Neural progenitor cell (in vitro differentiated cells): ENCODE measurements at places on chromosomes 3 and 15. TPM values are rescaled to one million over a fixed set of nuclear protein-coding genes. Genes with fewer than 3 reads are reported as not detected.

- no peaks in the 10 kb centered on the region for H3K36me3 ChIP-seq
- H3K27ac ChIP-seq, result no peak overlapping the region
- peaks cover 52% of the 10 kb centered on the region for H3K27me3 ChIP-seq
- peak; percentile 68 for DNase-seq
Measured at GRCh38 chr15:84600331-84600686, 500 bp upstream of the ZSCAN2 start.

DNA sequence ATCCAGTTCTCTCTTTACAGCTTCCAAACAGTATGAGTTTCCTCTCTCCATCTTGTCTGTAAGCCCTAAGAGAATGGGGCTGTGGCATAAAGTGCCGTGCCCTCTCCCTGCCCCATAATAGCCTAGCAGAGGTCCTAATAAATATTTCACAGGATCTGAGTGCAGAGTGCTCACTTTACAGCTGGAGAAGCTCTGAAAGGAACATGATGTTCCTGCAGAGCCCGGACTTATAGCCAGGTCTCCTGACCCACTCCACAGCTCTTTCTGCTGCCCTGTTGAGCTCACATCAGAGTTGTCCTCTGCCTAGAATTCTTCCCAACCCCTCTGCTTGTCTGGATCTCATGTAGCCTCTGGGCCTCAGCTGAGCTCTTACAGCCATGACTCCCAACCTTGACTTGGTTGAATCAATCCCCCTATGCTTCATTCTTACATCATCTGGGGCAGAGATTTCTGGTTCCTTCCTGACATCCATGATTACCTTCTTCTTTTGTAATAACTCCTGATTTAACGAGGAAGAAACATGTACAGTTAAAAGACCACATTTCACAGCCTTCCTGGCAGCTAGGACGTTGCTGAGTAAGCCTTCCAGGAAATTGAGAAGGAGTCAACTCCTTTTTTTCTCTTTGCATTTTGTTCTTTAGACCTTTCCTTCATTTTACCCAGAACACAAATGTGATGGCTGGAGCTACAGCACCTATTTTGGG is 135.3 kb downstream of the RPLP1 start:
- H3K4me3 ChIP-seq, result no peak overlapping the region
- H3K27me3 ChIP-seq, result no peaks in the 10 kb centered on the region
- no peaks in the 10 kb centered on the region for H3K36me3 ChIP-seq
- H3K27ac ChIP-seq, result no peak overlapping the region
- H3K4me1 ChIP-seq, result no peaks in the 10 kb centered on the region

DNA sequence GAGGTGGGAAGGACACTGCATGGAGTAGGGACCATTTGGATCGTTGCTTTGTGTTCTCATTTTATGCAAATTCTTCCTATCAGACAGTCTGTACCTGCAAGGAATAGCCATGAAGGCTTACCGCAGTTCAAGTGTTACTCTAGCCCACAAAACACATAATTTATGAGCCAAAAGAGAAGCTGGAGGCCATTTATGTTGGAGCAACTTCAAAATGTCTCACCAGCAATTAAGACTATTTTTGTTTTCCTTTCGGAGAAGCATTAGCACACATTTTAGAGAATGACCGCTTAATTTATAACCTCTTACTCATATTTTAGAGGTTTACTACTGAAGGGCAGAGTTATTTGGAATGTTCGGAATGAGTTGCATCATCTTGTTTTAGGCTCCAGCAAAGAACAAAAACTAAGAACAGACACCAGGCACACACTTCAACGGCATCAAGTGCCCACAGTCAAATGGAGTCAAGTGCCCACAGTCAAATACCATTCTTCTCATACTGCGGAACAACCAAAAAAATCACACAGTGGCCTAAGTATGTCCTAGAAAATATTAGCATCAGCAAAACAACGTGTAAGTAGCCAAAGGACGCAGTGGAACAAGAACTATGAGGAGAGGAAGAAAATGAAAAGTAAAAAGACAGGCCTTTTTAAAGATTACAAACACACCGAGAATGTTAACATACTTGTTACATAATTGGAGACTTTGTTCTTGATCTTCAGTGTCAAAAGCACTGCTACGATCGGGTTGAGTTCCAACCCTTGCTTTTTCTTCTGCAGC is 17.5 kb upstream of the GOLGA8J start:
- no peak overlapping the region for H3K27ac ChIP-seq
- no peak overlapping the region for H3K4me3 ChIP-seq
- no peaks in the 10 kb centered on the region for H3K27me3 ChIP-seq
- H3K4me1 ChIP-seq, result peaks cover 5% of the 10 kb centered on the region
- H3K36me3 ChIP-seq, result no peaks in the 10 kb centered on the region
- DNase-seq, result no peak

The PLAAT1 gene
- total RNA-seq, result 4.9 and 5.0 TPM in 2 replicates

The ACP3 gene
- not detected in 2 replicates for total RNA-seq

DNA sequence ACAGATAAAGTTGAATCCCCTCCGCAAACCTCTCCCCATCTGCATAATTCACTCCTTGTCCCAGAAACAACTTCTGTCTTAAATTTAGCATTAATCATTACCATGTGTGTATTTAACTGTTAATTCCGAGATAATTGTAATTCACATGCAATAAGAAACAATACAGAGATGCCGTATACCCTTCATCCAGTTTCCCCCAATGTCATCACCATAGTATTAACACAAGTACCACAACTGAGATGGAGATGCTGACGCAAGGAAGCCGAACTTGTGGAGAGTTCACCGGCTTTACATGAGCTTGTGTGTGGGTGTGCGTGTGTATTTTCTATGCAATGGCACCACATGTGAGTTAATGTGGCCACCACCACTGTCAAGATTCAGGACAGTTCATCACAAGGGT is 39.6 kb upstream of the SEC13 start:
- no peak overlapping the region for H3K4me3 ChIP-seq
- DNase-seq, result no peak
- no peaks in the 10 kb centered on the region for H3K36me3 ChIP-seq
- H3K27me3 ChIP-seq, result no peaks in the 10 kb centered on the region
- H3K27ac ChIP-seq, result no peak overlapping the region

The DNAH1 gene
- 0.80 and 2.1 TPM in 2 replicates for total RNA-seq

DNA sequence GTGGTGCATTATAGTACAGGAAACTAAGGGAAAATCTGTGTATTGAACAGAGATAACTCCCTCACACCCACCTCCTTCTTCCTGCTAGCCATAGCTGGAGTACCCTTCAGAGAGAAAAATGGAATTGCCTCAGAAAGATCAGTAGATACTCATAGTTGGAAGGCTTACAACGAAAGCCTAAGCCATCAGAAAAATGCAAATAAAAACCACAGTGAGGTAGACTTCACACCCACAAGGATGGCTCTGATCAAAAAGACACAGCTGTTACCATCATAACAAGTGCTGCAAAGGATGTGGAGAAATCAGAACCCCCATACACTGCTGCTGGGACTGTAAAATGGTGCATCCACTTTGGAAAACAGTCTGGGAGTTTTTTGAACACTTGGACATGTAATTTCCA is 7.4 kb upstream of the DLG1 start:
- H3K27ac ChIP-seq, result no peak overlapping the region
- H3K4me1 ChIP-seq, result peaks cover 11% of the 10 kb centered on the region
- DNase-seq, result no peak
- no peaks in the 10 kb centered on the region for H3K36me3 ChIP-seq
- H3K4me3 ChIP-seq, result no peak overlapping the region
- no peaks in the 10 kb centered on the region for H3K27me3 ChIP-seq

DNA sequence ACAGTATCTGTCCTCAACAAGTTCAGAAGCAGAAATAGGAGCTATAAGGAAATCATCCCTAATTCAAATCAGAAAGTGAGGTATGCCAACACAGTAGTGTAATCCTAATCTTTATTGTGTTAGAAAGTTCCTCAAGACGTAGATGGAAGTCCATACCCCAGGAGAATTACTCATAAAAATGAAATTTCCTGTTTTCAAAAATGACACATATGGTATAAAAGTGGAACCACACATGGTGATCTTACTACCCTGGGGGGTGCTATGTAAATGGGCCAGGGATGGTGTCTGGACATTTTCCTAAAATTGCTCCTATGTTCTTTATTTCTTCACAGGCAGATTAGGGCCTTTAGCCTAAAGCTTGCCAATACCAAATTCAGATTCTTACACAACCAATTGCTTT is 204.1 kb downstream of the ARRDC4 start:
- H3K27me3 ChIP-seq, result no peaks in the 10 kb centered on the region
- no peak overlapping the region for H3K27ac ChIP-seq
- H3K4me1 ChIP-seq, result no peaks in the 10 kb centered on the region
- no peak for DNase-seq

DNA sequence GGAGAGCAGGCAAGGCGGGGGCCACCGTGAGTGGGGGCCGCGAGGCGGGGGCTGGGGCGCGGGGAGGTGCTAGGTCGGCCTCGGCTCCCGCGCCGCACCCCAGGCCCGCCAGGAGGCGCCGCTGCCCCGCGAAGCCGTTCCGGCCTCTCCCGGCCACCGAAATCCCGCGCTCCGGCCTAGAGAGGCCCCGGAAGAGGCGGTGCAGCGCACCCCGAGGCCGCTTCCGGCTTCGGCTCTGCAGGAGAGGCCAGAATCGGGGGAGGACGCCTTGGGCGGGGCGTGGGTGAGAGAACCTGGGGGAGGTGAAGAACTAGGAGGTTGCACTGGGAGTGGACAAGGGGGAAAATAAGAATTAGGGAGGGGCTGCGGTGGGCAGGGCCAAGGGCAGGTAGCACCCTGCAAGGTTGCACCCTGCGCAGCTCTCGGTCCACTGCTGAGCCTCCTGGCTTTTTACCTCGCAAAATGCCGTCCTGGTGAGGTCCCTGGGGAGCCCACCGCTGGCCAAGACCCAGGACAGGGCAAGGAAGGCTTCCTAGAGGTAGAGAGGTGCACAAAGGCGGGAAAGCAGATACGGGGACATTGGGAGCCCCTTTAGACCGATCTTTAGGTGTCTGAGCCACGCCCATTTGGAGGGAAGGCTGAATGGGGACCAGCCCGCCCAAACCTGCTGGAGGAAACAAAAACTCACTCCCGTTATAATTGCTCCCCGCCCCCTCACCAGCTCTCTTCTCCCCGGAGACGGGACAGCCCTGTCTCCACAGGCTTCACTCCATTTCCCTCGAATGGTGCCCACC is 8.4 kb upstream of the GNAI2 start:
- peaks cover 16% of the 10 kb centered on the region for H3K27me3 ChIP-seq
- H3K36me3 ChIP-seq, result no peaks in the 10 kb centered on the region
- H3K27ac ChIP-seq, result peak overlapping the region; percentile 90

DNA sequence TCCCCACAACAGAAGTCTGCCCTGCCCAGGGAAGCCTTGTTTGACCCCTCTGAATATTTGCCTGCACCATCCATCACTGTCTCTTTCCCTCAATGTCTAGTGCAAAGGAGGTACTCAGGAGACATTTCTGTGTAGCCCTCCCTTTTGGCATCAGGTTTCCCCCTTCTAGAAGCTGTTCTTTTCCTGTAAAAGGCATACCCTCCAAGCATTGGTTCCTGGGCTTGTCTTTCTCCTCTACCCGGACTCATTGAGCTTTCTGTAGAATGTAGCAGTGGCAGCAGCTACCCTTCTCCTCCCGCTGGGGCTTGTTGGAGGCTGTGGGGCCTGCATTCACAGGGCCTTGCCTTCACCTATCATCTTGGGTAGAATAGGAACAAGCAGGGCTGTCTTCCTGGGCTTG is 63.5 kb downstream of the CTDSPL start:
- H3K27ac ChIP-seq, result no peak overlapping the region
- DNase-seq, result no peak
- no peak overlapping the region for H3K4me3 ChIP-seq
- peaks cover 6% of the 10 kb centered on the region for H3K4me1 ChIP-seq

GRCh38 chr3:58101499-58102389 is 93.5 kb downstream of the FLNB start:
- no peak for DNase-seq
- no peaks in the 10 kb centered on the region for H3K36me3 ChIP-seq
- no peaks in the 10 kb centered on the region for H3K4me1 ChIP-seq
- H3K4me3 ChIP-seq, result no peak overlapping the region
- no peaks in the 10 kb centered on the region for H3K27me3 ChIP-seq

DNA sequence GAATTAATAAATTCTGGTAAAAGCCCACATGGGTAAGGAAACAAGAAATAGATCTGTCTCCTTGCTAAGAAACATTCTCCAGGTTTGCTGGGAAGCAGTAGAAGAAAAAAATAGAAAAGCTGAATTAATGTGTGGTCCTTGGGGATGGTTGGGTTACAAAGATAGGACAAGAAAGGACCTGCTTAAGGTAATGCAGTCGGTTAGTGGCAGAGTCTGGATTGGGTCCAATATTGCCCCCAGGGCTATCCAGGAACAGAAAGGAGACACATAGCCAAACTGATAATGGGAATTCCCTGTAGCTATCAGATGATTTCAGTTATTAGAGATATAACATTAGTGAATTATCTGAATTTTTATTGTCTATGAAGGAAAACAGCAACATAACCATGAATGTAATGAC is 584.3 kb downstream of the ROBO1 start:
- no peak for DNase-seq
- H3K4me1 ChIP-seq, result peaks cover 29% of the 10 kb centered on the region
- no peaks in the 10 kb centered on the region for H3K36me3 ChIP-seq
- no peaks in the 10 kb centered on the region for H3K27me3 ChIP-seq

DNA sequence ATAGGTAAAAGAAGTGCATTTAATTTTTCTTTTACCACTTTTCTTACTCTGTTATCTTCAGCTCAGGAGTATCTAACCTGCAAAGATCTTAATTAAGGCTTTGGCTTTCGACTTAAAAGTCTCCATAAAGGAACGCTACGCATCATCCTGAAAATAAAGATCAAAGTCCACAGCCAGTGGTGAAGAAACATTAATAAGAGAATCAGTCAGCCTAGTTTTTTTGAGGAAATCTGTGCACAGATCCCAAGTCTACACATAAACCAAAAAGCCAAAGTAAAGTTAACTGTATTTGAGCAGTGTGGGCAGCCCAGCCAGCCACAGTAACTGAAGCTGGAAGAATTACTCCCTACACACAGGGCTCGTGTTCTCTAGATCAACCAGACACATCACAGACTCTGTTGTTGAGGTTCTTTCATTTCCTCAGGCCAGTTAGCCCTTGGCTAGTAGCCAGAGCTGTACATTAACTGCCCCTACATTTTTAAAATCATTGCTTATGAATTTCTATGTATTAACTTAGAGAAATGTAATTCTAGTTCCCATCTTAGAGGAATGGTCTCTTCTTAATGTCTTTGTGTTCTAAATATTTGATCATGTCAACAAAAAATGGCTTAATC is 6.9 kb downstream of the LRRC2 start:
- DNase-seq, result no peak
- peaks cover 5% of the 10 kb centered on the region for H3K4me1 ChIP-seq
- no peaks in the 10 kb centered on the region for H3K36me3 ChIP-seq
- peaks cover 6% of the 10 kb centered on the region for H3K27me3 ChIP-seq
- peak overlapping the region; percentile 37 for H3K4me3 ChIP-seq
- no peak overlapping the region for H3K27ac ChIP-seq

GRCh38 chr3:29745232-29745870 is 464.5 kb downstream of the RBMS3 start:
- H3K27ac ChIP-seq, result peak overlapping the region; percentile 74
- DNase-seq, result peak; percentile 32
- no peaks in the 10 kb centered on the region for H3K27me3 ChIP-seq
- H3K4me1 ChIP-seq, result peaks cover 27% of the 10 kb centered on the region
- no peaks in the 10 kb centered on the region for H3K36me3 ChIP-seq
